ENCODE measurements at places on chromosomes 5 and 9.

DNA sequence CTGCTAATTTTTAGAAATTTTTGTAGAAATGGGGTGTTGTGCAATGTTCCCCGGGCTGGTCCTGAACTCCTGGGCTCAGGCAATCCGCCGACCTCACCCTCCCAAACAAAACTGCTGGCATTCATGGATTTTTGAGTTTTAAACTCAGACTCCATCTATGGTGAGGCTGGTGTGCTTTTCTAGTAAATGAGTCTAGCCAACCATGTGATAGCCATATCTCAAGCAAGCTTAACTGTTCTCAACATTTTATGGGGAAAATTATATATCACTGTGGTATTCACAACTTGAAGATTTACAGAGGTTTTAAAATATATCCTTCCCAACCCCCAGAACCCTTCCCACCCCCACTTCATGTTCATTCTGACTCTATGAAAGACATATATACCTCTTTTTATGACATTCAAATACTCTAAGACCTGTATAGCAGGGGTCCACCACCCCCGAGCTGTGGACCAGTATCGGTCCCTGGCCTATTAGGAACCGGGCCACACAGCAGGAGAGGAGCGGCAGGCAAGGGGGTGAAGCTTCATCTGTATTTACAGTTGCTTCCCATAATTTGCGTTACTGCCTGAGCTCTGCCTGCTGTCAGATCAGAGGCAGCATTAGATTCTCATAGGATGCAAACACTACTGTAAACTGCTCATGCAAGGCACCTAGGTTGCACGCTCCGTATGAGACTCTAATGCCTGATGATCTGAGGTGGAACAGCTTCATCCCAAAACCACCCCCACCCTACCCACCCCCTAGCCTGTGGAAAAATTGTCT lies 4.5 kb upstream of the NADK2 start:
- DNase-seq, result no peak

DNA sequence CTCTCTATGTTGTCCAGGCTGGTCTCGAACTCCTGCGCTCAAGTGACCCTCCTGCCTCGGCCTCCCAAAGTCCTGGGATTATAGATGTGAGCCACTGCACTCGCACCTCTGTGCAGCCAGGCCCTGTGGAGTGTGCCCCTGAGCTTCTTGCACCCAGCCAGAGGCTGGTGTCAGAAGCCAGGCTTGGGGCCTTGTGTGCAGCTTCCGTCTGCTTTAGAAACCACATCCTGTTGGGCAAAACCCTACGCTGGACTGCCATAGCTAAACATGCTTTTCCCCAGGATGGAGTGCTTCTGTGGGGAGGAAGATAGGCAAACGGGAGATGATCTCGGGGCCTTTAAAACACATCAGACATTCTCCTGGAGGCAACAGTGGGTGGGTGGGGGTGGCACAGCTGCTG lies 40.1 kb downstream of the PRRT1B start:
- no peak for DNase-seq

DNA sequence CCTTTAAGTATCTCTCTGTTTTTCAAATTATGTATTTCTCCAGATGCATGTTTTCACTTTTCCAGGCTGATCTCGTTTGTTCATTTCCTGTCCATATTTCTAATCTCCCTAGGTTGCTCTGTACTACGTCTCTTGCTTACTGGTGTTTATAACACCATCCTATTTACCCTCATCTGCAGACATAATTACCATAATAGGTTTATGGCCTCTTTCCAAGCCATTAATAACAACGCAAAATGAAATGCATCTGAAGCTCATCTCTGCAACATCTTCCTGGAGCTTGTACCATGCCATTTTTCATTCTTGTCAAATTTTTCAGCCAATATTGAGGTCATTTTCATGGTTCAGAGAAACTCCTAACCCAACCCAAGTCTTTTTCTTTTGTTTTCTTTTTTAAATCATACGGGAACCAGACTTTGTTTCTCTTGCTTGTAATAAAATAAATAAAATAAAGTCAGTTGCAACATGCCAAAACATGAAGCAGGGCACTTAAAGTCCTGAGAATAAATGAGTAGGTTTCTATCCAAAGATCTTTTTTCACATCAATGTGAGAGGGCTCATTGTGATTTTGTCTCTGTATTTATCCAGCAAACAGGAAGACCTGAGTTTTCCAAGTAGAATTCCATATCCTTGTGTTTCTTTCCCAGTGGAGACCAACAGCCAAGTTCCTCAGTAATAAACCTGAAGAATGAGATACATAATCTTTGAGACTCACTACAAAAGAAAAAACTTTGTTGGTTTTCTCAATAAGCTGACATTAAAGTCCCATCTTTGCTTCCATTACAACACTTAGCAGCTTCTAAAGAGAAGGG lies 37.0 kb downstream of the DPYSL3 start:
- no peak for DNase-seq

GRCh38 chr9:111063332-111063731 lies 25.1 kb upstream of the LPAR1 start:
- no peak for DNase-seq

DNA sequence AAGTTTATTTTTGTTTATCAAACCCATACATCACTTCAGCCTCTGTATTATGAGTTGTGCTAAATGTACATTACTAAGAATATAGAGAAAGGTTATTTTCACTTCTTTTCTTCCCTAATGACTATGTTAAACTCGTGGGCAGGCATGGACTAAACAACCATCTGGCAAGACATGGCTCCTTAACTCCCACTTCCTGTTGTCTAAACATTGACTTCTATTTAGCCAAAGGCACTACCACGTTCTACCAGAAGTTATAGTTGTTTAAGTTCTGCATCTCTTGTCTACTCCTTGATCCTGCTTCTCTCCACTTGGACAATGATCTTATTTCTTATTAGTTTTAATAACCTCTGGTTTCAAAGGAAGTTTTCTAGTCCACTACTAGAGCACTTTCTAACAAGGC lies 136.1 kb downstream of the MACIR start:
- no peak for DNase-seq

- DNase-seq, result no peak
Measured at GRCh38 chr9:8365029-8365428, 565.5 kb upstream of the DMAC1 start.

GRCh38 chr9:128159522-128159783 lies 612 bp upstream of the BBLN start:
- no peak for DNase-seq

GRCh38 chr9:65458465-65458864 lies 173.5 kb upstream of the FOXD4L5 start:
- DNase-seq, result no peak

- no peak for DNase-seq
Measured at GRCh38 chr5:75948438-75948837, 134.7 kb upstream of the SV2C start.

DNA sequence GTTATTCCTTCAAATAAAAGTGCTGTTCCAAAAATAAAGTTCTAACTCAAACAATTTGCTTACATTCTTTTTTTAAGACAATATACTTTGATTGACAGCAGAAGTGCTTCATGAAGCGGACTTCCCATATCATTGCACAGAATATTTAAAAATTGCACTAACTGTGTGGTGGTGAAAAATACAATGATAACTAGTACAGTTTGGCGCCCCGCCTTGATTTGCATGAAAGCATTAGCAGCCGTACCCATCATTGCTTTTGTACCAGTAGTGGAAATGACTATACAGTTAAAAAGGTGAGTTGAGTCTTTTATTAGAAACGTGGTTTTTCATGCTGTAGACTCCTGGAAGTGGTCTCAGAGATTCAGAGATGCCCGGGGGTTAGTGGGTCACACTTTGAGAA lies 69.5 kb upstream of the MAP3K1 start:
- no peak for DNase-seq

DNA sequence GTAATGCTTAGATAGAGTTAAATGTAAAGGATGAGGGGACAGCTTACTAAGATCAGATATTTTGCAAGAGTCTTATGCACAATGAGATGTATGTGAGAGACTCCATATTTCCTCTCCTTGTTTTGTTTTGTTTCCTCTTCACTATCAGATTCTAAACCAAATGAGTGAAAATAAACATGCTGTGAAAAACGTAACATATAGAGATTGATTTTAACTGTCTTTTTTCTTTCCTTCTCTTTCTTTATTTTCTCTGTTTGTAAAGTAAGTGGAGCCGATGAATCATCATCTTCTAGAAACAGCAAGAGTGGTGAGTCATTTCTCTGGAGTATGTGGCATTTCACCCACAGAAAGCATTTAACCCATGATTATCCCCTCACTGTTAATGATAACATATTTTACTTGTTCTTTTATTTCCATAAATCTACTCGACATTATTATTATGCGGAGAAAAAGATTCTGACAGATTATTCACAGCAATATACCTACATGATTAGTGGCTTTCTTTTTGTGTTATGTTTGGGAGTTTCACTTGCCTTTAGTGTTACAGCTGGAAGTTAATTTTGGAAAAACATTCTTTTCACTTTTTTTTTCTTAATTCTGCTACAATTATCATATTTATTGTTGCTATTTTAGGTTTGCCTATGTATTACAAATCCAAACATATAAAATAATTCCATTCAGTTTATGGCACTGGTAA lies 2.1 kb upstream of the ANXA1 start:
- DNase-seq, result no peak

- DNase-seq, result no peak
Measured at GRCh38 chr5:5276430-5276829, 136.3 kb downstream of the ADAMTS16 start.

DNA sequence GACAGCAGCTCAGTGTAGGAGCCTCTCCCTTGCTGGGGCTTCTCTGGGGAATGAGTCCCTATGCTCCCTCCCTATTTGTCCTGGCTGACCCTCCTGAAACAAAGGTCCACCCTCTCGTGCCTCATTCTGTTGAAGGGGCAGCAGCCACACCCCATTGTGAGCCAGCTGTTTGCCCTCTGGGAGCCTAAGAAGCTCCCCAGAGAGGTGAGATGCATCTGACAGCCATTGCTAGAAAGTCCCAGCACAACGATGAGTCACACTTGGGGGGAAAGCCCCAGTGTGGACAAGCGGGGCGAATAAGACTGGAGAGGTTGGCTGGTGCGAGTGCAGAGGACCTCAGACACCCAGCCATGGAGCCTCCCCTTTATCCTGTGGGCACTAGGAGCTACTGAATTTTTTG lies 101.4 kb downstream of the PPARGC1B start:
- DNase-seq, result no peak

DNA sequence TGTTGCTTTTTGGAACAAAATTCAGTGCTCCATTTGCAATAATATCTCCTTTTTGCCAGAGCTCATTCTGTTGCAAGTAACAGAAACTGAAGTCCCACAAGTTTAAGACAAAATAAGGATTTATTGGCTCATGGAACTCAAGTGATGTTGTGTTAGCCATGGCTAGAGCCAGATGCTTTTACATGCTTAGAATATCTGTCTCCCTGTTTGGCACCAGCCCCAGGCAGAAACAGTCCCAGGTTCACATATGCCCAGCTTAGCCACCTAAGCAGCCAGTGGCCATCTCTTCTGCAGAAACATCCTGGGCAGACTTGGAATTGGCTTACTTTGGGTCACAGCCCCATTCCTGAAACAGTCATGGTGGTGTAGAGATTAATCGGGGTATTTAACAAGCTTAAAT lies 540.9 kb upstream of the SGCD start:
- DNase-seq, result no peak

GRCh38 chr5:172747471-172747870 lies 23.5 kb downstream of the DUSP1 start:
- no peak for DNase-seq

- DNase-seq, result no peak
Measured at GRCh38 chr5:2374703-2375102, 376.8 kb downstream of the IRX2 start.

DNA sequence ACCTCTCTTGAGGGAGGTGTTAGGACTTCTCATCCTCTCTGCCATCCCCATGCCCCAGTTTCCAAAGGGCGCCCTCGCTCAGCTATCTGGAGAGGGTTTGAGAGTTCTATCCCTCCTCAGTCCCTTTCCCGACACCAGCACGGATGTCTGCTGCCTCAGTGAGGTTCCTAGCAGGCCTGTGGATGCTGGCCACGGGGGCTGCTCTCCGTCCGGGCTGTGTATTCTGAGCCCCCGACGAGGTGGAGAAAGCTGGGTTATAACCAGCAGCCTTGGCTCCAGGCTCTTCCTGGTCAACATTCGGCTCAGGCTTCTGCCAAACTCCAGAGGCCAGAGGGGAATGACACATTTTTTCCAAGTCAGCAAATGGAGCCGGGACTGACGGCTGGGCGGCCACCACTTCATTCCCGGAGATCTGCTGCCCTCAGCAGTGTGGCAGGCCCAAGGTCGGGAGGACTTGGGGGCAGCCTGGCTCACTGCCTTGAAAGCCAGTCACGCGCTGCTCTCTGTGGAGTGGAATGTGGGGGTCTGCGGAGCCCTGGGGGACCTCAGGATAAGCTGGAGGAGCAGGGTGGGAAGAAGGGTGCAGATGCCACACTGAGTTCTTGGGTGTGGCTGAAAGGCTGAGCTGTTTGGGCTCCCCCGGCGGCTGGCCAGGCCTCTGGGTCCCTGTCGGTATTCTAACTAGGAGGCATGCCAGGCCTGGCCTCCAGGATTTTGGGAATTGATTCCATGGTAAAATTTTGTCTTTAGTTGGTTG lies 27.4 kb downstream of the PTPA start:
- no peak for DNase-seq

DNA sequence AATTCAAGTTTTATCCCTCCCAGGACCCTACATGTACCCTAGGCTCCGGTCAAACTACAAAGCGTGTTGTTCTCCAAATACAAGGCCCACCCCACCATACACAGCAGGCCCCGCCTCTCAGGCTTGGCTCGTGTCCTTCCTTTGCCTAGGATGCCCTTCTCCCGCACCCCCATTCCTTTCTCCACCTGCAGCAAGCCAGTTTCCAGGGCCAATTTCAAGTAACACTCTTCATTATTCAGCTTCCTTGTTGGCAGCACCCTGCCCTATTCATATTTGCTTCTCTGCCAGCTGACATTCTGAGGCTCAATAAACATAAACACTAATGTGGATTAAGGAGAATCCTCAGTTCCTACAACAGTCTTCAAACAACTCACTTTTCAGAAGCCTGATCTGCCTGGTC lies 31.7 kb downstream of the EPB41L4B start:
- no peak for DNase-seq

DNA sequence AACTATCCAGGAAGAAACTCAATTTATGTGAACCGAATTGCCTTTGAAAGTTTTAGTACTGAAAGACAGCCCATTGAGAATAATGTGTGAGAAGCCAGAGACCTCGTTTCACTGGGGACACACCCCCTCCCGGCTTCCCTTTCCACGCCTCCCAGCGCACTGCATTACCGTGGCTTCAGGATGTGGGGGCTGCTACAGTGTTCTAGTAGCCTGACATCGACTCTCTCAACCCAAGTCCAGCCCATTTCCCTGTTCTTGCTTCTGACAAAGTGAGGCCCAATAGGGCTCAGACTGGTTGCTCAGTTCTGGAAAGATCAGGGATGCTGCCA lies 3.5 kb downstream of the PAX5 start:
- DNase-seq, result no peak

DNA sequence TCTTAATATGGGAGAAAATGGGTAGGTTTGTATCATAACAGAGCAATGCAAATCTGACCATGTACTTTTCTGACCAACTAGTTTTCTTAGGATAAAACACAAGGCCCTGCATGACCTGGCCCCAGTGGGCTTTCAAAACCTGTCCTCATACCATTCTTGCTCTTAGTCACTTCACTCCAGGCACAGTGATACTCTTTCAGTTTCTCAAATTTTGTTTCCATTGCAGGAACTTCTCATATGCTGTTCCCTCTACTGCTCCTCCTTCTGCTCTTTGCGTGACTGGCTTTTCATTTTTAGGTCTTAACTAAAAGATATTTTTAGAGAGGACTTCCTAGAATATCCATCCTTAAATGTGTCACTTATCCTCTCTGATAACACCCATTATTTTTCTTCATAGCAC lies 112.4 kb downstream of the INIP start:
- DNase-seq, result no peak

All from globus pallidus (tissue), 1 donor.